ENCODE measurements at places on chromosomes 4 and X.
A peak's percentile ranks its signal among the peaks of the same experiment; 100 is the strongest.

DNA sequence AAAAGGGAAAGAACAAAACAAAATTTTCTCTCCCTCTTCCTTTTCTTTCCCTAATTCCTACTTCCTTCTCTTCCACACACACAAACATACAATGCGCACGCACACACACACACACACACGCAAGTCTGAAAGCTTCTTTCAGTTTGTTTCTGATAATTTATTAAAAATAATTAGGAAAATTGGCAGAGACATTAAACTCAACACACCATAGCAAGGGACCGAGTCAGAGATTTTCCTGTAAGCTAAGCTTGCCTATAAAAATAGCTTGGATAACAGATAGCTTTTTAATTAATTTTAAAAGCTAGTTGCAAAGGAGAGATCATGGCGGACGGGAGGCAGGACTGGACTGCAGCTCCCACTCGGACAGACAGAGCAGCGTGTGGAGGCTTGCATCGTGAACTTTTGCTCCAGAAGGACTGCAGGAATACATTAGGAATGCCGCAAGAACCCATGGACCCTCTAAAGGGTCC is 92.6 kb upstream of the MAPK10 start:
- DNase-seq: no peak

GRCh38 chrX:103586314-103586646 is 965 bp downstream of the TCEAL4 start:
- no peak for DNase-seq

- peak; percentile 44 for DNase-seq
These were observed 83.6 kb downstream of the CCNG2 start for GRCh38 chr4:77240469-77241066.

DNA sequence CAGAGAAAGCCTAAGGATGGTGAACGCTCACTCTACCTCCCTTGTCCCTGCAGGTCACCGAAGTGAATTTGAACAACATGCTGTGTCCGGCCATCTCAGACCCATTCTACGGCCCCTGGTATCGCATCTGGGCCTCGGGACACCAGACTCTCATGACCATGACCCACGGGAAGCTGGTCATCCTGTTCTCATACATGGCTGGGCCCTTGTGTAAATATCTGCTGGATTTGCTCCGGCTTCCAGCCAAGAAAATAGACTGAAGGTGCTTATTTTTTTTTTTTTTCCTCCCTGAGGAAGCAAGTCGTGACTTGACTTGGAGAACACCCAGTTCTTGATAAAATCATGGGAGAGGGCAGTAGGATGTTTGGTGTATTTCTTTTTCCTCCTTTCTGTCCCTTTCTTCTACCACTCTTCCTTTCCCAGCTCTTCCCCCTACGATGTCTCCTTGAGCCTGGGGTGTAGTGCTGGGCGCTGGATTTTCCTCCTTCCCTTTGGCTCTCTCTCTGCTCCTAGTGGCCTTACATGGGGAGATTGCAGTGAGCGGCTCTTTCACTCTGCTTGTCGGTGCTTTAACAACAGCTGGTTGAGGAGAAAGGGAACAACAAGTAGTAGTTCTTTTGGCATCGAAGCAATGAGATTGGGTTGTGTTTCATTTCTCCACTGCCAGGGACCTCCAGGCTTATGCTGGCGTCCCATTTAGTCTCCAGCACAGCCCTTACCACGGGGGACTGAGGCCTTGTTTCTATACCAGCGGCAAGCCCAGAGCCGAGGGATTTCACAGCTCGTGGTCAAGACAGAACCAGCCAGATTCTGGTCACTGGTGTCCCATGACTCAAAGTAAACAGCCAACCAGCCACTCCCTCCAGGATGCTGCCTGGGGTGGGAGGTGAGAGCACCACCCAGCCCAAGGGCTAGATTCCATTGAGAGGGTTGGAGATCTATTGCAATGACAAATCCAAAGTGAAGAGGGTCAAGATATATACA is 144.4 kb downstream of the AMMECR1 start:
- no peak for DNase-seq

DNA sequence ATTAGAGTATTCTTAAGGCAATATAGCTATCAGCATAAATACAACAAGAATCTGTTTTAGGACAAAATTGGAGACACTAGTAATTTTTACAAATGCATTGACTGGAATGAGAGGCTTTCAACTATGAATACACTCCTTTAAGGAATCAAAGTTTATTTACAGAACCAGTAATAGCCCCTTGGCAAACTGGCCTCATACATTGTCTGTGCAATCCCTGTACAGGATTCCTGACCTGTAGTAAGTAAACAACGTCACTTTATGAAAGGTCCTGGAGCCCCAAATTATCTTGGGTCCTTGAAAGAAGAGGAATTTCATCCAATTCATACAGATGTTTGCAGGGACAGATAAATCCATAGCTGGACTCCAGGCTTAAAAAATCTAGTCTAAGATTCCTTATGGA is 25.4 kb upstream of the CXCL3 start:
- DNase-seq: no peak

GRCh38 chr4:163279713-163280112 is 52.7 kb downstream of the NPY1R start:
- no peak for DNase-seq

GRCh38 chrX:50973199-50973598 is 62.7 kb downstream of the BMP15 start:
- DNase-seq: no peak

DNA sequence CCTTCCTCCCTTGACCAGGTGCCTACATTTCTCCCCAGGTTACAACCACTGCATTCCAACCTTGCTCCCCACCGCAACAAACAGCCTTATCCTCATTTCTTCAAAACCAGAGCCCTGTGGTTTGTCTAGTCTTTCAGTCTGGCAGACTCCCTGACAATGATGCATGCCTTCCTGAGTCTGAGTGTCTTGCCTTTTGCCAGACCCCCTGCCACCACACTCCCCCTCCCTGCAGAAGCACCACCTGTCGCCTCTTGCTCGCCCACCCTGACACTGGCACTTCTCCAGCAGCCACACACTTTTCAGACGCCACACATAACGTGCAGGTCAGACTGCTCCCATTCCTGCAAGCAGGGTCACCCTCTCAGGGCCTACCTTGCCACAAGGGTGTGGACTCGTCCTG is 349.2 kb upstream of the NOCT start:
- DNase-seq: no peak

- DNase-seq: no peak
These were observed 153.5 kb downstream of the CAMK2D start for GRCh38 chr4:113607998-113608397.

DNA sequence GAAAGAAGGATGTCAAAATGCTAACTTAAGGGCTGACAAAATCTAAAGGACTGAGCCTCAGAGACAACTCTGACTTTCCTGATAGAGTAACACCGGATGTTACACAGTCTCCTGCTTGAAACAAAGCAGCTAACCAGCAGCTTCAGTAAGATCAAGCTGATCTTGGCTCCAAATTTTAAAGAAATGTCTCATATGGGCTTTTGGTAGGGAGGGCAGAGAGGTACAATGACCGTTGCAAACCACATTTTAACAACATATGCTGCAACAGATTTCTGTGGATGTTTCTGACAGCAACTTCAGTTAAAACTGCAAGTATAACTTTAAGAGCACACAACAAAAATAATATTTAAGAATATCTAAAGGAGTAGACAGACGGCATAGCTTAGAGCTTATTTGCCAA is 9.1 kb downstream of the RPGR start:
- DNase-seq: no peak

DNA sequence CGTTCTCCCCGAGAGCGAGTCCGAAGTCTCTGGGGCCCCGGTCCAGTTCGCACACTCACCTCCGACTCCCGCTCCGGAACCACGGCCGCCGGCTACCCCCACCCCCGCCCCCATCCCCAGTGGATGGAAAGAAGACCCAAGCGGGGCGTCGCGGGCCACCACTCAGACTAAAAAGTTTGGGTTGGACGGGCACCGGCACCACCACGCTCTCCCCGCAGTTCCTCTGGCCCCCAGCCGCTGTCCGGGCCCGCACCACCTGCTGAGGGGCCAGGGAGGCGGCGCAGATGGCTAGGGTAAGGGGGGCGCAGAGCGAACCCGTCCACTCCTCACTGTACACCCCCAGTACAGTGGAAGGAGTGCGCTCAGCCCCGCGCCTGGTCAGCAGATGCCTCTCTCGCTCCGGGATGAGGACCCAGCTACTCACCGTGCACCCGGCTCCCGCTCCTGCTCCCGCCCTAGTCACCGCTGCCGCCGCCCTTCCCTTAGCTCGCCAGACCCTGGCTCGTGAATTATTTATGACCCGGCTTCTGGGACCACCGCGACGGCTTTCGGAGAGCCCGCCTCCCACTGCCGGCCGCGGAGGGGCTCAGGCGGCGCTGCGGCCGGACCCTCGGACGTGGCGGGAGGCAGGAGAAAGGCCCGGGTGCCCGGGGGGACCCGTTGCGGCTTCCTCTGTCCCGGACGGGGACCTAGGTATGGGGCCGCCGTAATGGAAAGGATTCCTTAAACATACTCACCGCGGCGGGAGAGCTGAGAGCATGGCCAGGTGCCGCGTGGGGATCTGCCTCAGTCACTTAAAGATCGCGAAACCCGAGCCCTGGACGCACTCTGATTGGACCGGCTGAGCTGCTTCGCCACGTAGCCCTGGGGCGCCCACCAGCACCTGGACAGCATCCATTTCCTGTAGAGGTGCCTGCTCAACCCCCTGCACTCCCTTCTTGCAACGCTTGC is at the start of gene PROM1:
TSS of gene PROM1 (minus strand) at position 783 of the 951 bp plus-strand sequence. CDS start 8,117 bp downstream, outside the sequence.
- no peak for DNase-seq

DNA sequence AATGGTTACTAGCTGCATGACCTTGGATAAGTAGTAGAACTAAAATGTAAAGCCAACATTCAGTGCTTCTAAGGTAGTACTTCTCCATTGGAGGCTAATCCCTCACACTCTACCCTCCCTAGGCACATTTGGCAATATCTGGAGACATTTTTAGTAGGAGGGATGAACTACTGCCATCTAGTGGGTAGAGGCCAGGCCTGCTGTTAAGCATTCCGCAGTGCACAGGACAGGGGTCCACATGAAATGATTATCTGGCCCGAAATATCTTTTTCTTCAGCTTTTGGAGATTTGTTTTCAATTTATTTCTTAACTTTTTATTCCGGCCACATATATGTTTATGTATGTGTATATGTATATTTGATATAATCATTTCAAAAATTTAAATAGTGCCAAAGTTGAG is 36.0 kb upstream of the SPANXC start:
- DNase-seq: no peak

DNA sequence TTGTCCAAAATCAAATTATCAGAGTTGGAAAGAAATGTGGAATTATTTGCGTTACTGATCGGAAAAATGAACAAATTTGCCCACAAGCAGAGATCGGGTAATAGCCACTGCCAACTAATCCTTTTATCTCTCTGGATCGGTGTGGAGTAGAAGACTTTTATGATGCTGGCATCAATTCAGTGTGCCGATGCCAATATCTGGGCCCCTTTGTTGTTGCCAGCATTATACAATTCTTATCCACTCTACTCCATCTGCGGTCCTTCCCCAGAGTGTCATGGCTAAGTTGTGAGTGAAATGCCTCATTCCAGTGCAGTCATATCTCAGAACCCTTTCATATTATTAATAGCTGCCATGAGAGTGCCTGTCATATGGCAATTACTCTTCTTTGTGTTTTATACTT is 660.2 kb downstream of the ADGRL3 start:
- DNase-seq: no peak

- DNase-seq: no peak
These were observed 590.9 kb upstream of the GNPDA2 start for GRCh38 chr4:45317276-45317675.

DNA sequence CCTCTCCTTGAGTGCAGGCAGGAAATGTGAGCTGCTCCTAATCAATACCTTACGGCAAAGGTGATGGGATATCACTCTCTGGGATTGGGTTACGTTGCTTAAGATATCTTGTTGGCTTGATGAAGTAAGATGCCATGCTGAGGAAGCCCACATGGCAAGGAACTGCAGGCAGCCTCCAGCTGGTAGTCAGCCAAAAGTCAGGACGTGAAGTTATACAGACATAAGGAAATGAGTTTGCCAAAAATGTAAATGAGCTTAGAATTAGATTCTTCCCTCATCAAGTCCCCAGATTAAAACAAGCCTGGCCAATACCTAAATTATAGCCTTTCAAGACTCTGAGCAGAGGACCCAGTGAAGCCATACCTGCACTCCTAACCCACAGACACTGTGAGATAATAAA is 155.0 kb downstream of the QDPR start:
- no peak for DNase-seq

DNA sequence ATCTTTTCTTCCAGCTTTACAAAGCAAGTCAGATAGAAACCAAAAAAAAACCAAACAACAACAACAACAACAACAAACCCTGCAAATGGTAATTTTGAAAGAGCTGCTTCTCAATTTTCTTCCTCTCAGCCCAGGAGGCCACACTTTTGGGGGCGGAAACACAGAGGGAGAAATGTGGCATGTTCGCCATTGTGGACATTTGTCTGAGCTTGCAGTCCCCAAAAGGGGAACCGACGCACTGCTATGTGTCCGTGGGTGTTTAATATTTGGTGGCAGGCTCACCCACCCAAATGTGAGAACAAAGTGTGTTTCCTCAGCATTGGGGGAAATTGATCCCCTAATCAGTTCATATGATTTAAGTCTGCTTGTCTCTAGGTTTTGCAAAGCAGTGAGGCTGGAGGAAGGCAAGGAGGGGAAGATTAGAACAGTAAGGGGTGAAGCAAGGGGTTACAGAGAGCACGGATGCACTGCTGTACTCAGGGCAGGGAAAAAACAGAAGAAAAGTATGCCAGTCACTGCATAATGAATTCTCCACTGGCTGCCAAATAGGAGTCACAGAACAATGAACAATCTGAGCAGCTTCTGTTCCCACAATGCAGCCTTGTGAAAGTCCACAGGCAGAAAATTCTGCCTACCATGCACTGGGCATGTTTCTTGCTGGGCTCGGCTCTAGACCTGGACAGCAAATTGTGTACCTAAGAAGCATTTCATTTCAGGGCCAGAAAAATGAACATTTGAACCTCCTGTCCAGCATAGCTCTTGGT is 74.7 kb upstream of the GPM6B start:
- DNase-seq: no peak

DNA sequence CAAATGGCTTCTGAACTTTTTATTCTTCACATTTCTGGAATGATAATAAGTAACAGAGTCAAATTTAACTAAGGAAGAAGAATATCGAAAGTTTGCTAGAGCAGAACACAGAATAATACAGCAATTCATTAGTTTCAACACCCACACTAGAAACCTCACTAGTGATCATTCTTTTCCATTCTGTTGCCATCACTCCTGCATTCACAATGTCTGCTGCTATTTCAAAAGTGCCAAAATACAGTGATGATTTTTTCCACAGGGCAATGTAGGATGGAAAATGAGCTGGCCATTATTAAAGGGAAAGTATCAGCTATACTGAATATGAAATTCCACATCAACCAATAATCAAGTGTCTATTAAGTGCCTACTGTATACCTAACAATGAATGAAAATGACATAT is 186.7 kb downstream of the USP46 start:
- no peak for DNase-seq

DNA sequence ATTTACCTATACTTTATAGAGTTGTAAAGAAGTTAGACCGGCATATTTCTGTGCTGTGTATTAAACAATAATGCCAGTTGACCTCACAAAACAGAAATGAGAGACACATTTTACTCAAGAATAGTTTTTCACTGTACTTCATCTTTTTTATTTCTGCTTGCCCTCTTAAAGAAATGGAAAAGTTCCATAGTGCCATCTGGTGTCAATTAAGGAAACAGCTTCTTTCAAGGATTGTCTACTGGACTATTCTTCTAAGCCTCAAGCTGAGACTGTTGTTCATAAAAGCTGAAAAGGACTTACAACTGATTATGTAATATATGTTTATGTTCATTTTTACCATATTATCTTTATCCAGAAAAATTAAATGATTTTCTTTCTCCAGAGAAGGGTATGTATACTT is 1523.7 kb downstream of the ARAP2 start:
- DNase-seq: no peak

GRCh38 chr4:99210789-99211188 is 8.3 kb downstream of the ADH6 start:
- no peak for DNase-seq

All from stimulated activated CD8-positive, alpha-beta memory T cell treated with anti-CD3 and anti-CD28 coated beads, Interleukin-7, amount 100 ng/mL, for 48 hours (primary cell).